ENCODE measurements at places on chromosomes 2 and 18.

- DNase-seq = no peak
These were observed 93.4 kb downstream of the IKZF2 start for GRCh38 chr2:213057977-213058376.

GRCh38 chr2:140747090-140747489 is 1383.7 kb downstream of the LRP1B start:
- DNase-seq = no peak

- DNase-seq = no peak
These were observed 30.0 kb downstream of the CTLA4 start for GRCh38 chr2:203897544-203897943.

- DNase-seq = no peak
These were observed 77.0 kb upstream of the CNGA3 start for GRCh38 chr2:98269274-98269673.

- DNase-seq = no peak
These were observed 84.0 kb downstream of the RND3 start for GRCh38 chr2:150403457-150403856.

- DNase-seq = no peak
These were observed 40.2 kb downstream of the ATOH8 start for GRCh38 chr2:85794038-85794441.

- no peak for DNase-seq
These were observed 46.5 kb upstream of the KCNE4 start for GRCh38 chr2:223005496-223005895.
